SIG-M5 (cell line): ENCODE measurements at places on chromosomes 16 and 17.
A peak's percentile ranks its signal among the peaks of the same experiment; 100 is the strongest.

- no peak for DNase-seq
Measured at GRCh38 chr17:2885733-2886132, 89.5 kb downstream of the RAP1GAP2 start.

DNA sequence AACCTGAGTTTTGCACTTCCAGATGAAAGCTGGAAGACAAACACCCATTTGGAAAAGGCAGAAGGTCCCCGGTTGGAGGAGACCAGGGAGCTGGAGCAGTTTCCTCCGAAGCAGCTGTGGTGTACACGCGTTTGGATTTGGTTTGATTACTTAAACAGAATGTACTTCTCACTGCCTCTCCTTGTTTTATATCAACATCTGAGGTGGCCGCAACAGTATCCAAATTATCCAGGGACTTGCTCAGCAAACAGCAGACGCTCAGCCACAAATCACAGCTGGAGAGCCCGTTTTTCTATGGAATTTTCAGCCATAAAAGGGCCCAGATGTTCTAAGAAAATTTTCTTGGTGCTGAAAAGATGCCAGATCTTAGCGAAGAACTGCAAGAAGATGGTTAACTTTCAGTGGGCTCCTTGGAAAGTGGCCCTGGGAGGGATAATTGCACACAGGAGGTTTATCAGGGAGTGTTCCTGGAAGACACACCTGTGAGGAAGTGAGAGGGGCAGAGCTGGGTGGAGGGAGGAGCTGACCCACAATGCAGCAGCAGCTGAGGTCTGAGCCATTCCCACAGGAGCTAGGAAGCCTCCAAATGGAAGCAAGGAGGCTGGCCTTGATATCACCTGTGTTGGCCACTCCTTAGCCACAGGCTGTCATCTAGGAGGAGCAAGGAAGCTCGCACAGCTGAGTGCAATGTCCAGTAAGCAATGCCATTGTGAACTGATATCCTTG is 28.9 kb upstream of the CDH5 start:
- DNase-seq = no peak

GRCh38 chr17:39569126-39569525 is 38.6 kb downstream of the NEUROD2 start:
- no peak for DNase-seq

DNA sequence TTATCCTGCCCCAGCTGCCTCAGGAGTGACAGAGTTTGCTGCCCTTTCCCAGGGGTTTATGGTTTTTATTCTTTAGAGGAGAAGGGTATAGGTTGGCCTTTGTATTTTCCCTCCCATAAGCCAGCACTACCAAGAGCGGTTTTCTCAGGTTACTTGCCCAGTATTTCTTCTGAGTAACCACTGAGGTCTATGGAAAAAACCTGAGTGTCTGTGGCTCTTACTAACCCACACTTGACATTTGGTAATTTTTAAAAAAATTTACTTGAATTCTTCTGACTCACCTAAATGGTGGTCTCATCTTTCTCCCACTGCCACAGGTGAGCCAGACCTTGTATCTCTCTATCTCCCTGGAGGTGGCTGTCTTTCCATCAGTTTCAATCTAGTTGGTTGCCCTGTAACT is 6.0 kb downstream of the SLC7A6 start:
- DNase-seq = no peak

- no peak for DNase-seq
Measured at GRCh38 chr17:40870136-40870535, 3.1 kb upstream of the KRT12 start.

GRCh38 chr17:31320241-31320640 is 1.2 kb downstream of the EVI2A start:
- no peak for DNase-seq

DNA sequence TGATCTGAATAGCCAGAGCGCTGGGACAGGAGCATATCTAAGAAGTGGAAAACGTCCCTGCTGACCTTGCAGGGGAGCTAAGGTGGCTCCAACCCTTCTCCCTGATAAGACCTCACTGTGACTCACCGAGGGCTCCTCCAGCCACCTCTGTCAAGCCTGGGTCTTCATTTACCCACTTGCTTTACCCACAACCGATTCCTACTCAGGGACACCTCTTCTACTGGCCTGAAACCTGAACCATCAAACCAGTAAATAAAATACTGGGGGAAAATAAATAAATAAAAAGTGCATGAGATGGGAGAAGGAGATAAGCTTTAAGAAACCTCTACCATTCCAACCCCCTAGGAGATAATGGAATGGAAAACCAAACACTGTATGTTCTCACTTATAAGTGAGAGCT is 80.2 kb upstream of the ALOX12 start:
- no peak for DNase-seq

- no peak for DNase-seq
Measured at GRCh38 chr16:1379304-1380076, 27.8 kb downstream of the GNPTG start.

DNA sequence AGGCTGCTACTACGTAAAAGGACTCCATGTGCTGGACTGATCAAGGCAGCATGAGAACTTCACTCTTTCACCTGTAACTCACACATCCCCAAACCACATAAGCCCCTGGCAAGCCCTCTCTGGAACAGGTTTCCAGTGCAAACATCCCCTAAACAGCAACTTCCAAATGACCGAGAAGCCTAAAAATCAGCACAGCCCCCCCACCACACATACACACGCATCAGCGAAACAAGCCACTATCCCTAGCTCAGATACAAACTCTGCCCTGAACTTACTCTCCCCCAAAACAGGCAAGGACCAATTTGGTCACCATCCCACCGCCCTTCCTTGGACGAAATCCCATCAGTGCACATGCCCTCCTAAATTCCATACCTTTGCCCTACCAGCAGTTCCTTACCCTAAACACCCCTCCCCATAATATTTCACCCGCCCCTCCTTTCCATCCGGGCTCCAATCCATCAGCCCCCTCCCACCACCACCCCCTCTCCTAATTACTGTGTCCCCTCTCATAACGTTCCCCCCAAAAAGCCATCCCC is 735 bp downstream of the LSM12 start:
- DNase-seq = no peak

- no peak for DNase-seq
Measured at GRCh38 chr17:61238455-61238933, 161.1 kb upstream of the TBX2 start.

- no peak for DNase-seq
Measured at GRCh38 chr17:29753845-29754439, 131.2 kb upstream of the CORO6 start.

DNA sequence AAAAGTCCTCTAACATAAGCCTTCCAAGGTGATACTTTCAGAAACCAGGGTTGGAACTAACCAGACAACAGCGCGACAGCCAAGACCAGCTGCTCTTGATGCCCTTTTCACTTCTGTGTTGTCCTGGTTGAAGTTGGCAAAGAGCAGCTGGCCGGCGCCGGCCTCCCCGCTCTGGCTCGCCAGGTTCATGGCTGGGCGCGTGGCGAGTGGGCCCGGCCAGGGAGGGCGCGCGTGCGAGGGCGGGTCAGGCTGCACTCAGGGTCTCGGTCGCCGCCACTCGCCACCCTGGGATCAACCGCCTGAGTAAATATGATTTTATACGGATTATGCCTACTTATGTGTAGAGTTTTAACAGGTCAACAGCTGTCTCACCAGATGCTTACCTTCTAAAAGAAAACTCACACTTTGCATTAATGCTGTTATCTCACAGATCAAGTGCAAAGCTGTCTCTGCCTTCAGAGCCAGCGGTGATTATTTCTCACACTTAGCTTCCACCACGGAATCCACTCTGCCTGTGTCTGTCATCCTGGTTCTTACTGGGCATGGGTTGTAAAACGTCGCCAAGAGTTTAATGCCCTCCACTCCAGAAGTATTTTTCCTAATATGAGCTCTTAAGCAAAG is 13.5 kb downstream of the KCTD2 start:
- no peak for DNase-seq

DNA sequence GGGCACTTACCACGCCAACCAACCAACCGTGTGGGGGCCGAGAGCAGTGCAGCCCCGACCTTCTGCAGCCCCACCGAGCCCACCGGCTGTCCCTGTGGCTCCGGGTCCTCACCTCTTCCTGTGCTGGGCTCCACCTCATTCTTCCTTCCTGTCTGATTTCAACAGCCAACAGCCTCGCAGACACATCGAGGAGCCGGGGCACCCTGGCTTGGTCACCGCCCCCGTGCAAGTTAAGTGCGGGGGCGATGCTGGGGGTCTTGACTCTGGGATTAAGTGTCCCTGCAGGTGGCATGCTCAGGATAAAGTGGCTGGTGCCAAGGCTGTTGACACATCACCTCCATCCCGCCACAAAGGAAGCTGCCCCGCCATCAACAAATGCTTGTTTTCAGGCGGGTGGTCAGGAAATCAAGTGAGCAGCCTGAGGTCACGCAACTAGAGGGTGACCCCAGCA is at the start of gene NLRC3:
TSS of gene NLRC3 (minus strand) at position 102 of the 451 bp plus-strand sequence. CDS start 12,367 bp downstream, outside the sequence.
- no peak for DNase-seq

GRCh38 chr16:181565-182021 is 1.3 kb downstream of the HBQ1 start:
- DNase-seq = no peak

DNA sequence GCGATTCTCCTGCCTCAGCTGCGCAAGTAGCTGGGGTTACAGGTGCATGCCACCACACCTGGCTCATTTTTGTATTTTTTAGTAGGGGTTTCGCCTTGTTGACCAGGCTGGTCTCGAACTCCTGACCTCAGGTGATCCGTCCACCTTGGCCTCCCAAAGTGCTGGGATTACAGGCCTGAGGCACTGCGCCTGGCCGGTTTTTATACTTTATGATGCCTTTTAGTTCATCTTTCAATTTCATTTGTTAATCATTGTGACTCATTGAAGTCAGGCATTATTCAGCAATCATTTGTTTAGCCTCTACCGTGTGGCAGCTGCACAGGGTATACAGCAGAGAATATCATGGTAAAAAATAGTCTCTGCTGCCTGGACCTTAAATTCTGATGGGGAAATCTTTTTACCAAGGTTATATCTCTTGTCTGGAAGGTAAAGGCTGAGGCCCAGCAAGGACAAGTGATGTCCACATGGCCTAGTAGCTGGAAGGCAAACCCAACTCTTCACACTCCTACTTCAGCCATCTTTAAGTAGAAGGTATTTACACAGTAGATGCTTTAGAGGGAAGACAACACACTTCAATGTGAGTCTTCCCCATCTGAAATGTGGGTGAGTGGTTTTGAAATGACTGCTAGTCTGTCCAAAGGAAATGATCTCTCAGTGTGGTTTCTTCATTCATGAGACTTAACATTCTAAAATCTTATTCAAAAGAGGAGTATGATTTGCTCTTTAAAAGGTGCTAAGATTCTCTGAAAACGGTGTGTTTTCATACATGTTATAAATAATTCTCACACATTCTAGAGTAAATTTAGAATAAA is 2.4 kb downstream of the PRPSAP2 start:
- peak; percentile 14 for DNase-seq

DNA sequence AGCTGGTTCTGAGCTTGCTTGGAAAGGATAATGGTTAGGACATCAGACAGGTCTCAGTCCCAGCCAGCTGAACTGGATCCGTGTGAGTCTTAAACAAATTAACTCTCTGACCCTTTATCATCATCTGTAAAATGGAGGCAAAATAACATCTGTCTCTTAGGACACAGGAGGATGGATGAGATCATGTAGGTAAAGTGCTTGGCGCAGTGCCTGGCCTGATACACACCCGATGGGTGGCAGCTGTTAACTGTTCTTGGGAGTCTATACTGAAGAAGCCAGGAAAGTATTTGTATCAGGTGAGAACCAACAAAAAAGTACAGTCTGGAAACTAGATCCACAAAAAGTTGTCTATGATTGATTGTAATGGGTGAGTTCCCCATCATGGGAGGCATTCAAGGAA is 188.6 kb downstream of the C16orf78 start:
- DNase-seq = no peak

DNA sequence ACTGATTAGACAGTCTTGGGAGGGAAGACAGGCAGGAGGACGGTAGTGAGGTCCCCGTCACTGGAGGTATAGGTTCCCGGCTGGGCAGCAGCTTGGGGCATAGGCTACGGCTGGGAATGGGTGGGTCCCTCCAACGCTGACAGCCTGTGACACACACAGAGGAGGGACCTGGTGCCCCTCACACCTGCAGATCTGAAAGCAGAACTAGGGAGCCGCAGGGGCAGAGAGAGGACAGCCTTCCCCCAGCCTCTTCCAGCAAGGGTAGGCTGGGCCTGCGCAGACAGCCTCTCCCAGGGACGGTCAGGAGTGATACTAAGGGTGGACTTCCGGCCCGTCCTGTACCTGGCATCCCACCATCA is 2.0 kb downstream of the P2RX1 start:
- no peak for DNase-seq

DNA sequence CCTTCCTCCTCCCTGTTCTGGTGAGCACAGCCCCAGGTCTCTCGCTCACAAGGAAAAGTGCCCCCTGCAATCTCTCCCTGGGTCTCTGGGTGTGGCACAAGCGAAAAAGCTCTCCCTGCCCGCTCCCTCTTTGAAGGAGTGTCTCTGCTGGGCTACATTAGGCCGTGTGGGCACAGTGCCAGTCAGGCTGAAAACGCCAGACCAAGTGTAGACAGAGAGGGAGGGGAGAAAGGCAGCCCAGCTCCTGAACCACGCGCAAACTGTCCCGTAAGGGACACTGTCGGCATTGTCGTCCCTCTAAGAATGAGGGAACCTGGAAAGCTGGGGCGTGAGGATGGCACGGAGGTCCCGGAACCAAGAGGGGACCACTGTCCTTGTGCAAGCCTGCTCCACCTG is 3.9 kb downstream of the SMIM5 start:
- no peak for DNase-seq

GRCh38 chr16:4370570-4371356 is 885 bp upstream of the VASN start:
- DNase-seq = no peak

GRCh38 chr17:18184143-18185031 is 759 bp downstream of the ALKBH5 start:
- no peak for DNase-seq

DNA sequence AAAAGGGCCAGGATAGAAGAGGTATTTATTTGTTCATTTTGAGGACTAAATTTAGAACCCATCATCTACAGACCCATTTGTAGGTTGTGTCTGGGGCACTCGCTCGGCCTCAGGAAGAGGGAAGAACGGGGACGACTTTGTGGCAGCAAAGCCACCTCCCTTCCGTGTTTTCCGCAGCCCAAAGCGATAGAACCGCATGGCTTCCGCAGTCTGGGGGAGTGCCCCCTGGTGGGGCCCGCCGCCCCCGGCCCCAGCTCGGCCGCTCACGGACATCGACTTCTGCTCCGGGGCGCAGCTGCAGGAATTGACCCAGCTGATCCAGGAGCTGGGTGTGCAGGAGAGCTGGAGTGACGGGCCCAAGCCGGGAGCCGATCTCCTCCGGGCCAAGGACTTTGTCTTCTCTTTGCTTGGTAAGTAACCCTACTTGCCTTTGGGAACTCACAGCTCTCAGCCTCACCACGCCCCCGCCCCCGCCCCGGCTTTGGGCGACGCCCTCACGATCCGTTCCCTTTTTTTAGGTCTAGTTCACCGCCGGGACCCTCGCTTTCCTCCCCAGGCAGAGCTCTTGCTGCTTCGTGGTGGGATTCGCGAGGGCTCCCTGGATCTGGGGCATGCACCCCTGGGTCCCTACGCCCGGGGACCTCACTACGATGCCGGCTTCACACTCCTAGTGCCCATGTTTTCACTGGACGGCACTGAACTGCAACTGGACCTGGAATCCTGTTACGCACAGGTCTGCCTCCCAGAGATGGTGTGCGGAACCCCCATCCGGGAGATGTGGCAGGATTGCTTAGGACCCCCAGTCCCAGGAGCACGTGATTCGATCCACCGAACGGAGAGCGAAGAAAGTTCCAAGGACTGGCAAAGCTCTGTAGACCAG is 681 bp downstream of the TMEM102 start:
- DNase-seq = no peak
